GM13977 (cell line): ENCODE measurements at places on chromosomes 6 and 20.

GRCh38 chr20:51333446-51333845 is 209.1 kb downstream of the NFATC2 start:
- no peak for DNase-seq

- no peak for DNase-seq
Observed at GRCh38 chr20:58988565-58988882, 7.5 kb downstream of the NELFCD start.

DNA sequence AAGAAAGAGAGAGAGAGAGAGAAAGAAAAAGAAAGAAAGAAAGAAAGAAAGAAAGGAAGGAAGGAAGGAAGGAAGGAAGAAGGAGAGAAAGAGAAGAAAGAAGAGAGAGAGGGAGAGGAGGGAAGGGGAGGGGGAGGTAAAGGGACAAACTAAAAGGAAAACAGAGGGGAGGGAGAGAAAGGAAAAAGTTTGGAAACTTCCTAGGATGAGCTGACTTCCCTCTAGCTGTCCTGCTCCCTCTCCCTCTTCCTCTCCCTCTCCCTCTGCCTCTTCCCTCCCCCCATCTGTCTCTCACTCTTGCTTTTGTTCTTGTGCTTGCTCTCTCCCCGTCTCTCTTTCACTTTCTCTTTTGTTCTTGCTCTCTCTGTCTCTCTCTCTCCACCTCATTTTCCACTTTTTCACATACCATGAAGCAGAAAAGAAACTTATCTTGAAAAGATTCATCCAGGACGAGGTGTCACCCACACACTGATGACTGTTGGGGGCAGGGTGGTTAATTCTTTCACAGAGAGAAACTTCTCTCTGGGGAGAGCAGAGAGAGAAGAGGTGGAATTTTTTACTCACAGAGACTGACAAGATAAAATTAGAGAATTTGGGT is 56.4 kb upstream of the DUSP22 start:
- DNase-seq, result no peak

- no peak for DNase-seq
Observed at GRCh38 chr6:125307964-125308615, 6.3 kb upstream of the HDDC2 start.

GRCh38 chr6:67433124-67433523 is 1202.0 kb upstream of the ADGRB3 start:
- no peak for DNase-seq

GRCh38 chr20:58650181-58650775 is 805 bp upstream of the STX16 start:
- peak; percentile 83 for DNase-seq

DNA sequence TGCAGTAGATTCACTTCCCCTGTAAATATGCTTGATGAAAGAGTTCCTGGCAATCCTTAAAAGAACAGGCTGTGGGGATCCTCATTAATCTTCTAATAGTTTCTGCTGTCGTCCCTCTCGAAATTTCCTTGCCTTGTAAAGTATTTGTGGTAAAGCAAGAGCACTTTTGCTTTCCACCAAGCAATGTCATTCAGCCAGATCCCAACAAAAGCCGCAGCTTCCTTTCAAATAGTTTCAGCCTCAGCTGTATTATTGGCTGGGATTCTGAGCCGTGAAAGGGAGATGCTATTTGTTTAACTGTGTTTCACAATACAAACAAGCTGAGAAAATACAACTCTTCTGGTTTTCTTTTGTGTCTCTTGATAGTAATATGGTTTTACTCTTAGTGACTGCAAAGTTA is 48.9 kb upstream of the EPHA7 start:
- no peak for DNase-seq

- no peak for DNase-seq
Observed at GRCh38 chr20:57664924-57665588, 44.8 kb downstream of the PMEPA1 start.

- DNase-seq, result no peak
Observed at GRCh38 chr20:51127713-51128112, 104.8 kb upstream of the KCNG1 start.

DNA sequence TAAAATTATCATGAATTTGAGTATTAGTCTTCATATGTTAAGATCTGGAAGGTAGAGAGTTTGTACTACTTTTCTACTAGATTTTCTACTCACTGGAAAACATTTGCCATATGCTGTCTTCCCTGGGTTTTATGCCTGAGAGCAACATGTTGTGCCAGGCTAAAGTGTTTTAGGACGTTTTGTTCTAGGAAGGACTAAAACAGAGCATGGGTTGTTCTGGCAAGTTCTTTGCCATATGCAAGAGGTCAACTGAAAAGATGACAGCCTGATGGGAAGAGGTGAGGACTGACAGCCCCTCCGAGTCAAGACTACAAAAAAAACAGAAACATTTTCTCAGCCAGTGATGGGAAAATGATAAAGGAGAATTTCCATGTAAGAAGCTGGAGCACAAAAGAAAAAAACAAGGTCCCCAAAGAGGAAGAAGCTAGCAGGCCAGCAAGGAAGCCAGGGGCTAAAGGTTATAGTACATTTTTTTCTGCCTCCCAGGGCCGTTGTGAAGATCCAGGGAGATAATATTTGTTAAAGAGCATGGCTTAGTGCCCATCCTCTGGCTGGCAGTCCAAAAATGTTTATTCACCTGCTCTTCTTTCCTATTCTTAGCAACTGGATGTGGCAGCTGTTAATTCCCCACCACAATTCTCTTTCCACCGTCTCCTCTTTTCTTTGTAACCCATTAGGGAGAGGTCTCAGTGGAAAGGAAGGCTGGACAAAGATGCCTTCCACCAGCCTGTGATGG is 7.8 kb downstream of the SCGN start:
- DNase-seq, result no peak

DNA sequence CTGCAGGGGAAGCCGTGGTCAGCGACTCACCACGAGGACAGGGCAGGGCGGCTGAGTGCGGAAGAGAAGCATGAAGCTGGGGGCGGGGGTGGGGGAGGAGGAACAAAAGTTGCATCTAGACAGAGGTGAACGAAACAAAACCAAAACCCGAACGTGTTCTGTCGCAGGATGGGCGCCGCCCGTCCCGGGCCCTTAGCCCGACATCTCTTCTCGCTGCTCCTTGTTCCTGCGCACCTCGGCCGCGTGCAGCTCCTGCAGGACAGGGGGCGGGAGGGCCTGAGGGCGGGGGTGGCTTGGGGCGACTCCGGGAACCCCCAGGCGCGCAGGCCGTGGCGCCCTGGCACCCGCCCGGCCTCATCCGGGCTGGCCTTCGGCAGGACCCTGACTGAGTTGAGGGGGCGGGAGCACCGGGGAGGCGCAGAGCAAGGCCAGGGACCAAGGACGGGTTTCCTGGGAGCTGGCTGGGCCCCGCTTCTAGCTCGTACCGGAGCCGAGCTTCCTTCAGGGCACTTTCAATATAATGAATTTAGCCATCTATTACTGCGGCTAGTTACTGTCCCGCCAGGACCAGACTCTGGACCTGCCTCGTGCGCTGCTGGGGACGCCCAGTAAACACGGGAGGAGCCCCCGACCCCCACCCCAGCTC is 12.0 kb downstream of the STMN3 start:
- DNase-seq, result peak; percentile 65

GRCh38 chr6:148250975-148251685 is 91.5 kb upstream of the SASH1 start:
- DNase-seq, result no peak

DNA sequence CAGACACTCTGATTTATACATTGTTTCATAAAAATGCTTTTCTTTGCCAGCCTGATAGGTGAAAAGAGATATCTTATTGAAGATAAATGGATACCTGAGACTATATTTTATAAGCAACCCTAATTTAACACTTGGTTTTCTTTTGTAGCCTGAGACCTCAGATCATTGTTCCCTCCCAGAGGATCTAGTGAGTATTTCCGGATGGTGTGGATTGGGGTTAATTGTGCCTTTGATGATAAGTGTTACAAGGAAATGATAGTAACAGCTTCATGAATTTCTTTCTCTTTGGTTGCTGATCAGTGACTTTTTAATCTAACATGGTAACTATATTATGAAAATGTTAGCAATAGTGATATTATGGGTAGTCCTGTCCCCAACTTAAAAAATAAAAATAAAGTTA is 30.4 kb downstream of the KDM1B start:
- no peak for DNase-seq

- no peak for DNase-seq
Observed at GRCh38 chr6:116040993-116041392, 19.7 kb downstream of the FRK start.

DNA sequence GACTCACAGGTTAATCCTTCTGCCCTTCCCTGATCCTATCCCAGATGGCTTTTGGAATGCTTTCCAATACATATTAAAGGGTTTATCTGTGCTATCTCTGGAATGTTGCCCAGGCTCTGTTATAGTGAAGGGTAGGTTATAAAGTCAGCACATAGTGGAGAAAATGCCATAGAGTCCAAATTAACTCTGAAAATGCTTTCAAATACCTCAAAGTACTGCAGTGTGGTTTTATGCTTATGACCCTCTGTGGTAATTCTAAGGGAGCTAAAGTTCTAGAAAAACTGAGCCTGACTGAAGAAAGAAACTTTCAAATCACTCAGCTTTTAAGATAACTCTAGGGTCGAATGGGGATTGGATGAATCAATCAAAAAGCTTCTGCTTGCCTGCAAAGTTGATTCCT is 159.8 kb downstream of the PLCB1 start:
- no peak for DNase-seq

- no peak for DNase-seq
Observed at GRCh38 chr6:160943997-160944396, 47.6 kb upstream of the MAP3K4 start.

DNA sequence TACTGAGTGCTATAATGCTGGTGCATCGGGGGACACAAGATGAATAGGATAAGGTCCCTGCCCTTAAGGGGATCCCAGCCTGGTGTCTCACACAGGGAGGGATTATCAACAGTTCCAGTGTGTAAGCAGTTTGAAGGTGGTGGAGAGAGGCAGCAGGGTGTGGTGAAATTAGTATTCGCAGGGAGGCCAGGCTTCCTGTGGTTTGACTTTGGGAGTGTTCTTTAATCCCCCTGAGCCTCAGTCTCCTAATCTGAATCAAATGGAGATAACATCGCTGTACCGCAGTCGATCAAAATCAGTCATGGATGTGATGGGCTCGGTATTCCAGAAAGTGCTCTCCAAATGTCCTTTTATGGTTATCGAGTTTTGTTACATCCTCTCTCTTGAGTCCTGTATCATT is 288.1 kb upstream of the SUPT3H start:
- DNase-seq, result no peak

DNA sequence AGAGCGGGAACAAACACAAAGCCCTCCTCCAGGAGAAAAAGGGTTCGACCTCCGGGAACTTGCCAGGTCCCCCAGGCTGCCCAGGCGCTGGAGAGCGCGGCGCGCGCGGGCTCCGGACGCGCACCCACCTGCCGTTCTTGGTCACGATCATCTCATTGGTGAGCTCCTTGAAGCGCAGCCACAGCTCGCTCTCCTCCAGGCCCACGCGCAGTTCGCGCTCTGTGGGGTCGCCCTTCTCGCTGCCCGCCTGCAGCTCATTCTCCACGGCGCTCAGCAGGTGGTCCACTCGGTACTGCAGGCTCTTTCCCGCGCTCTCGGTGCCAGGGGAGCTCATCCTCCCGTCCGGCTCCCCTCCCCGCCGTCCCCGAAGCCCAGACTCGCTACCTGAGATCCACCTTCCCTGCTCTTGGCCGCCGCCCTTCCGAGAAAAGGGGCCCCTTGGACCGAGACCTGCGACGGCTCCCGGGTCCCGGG is 356 bp downstream of the TBXT start:
- DNase-seq, result no peak

GRCh38 chr6:137332637-137333280 is 113.6 kb upstream of the IFNGR1 start:
- no peak for DNase-seq

- DNase-seq, result no peak
Observed at GRCh38 chr6:106156863-106157262, 70.7 kb downstream of the PRDM1 start.

DNA sequence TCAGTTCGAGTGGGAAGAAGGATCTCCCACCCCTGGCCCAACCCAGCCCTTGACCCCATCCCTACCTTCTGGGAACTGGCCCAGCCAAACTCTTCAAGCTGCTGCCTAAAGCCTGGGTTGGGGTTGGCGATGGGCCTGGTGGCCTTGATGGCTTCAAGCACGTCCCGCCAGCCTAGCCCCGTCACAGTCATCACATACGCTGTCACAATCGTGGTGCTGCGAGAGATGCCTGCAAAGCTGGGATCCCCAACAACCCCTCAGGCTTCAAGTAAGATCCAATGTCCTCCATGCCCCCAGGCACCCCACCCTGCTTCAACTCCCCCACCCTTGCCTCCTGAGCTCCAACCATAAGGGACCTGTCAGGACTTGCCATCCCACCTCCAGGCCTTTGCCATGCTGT is 7.8 kb downstream of the DUSP15 start:
- DNase-seq, result no peak

GRCh38 chr6:104326173-104327001 is 533.3 kb downstream of the HACE1 start:
- peak; percentile 13 for DNase-seq

DNA sequence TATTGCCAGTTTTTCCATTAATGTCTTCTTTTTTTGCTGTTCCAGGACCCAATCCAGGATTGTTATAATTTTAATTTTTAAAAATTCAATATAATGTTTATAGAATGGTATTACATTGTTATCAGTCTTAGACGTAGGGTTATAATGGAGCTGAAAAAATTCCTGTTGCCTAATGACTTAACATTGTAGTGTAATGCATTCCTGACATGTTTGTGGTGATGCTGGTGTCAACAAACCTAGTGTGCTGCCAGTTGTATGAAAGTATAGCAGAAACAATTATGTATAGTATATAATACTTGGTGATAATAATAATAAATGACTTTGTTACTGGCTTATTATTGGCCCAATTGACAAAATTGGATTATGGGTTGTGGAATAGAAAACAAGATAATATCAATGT is 30.4 kb downstream of the KIZ start:
- no peak for DNase-seq

- DNase-seq, result no peak
Observed at GRCh38 chr20:9119776-9120175, 50.9 kb downstream of the PLCB4 start.

GRCh38 chr6:108797951-108798669 is 50.1 kb upstream of the ARMC2 start:
- DNase-seq, result no peak
